ENCODE measurements at places on chromosomes 5 and 9. TPM values are rescaled to one million over a fixed set of nuclear protein-coding genes. Genes with fewer than 3 reads are reported as not detected.

- no peak for DNase-seq
Observed at GRCh38 chr5:78473751-78474150, 113.3 kb downstream of the SCAMP1 start.

Gene ANKRD20A1
- polyA plus RNA-seq, result 0.73 TPM

DNA sequence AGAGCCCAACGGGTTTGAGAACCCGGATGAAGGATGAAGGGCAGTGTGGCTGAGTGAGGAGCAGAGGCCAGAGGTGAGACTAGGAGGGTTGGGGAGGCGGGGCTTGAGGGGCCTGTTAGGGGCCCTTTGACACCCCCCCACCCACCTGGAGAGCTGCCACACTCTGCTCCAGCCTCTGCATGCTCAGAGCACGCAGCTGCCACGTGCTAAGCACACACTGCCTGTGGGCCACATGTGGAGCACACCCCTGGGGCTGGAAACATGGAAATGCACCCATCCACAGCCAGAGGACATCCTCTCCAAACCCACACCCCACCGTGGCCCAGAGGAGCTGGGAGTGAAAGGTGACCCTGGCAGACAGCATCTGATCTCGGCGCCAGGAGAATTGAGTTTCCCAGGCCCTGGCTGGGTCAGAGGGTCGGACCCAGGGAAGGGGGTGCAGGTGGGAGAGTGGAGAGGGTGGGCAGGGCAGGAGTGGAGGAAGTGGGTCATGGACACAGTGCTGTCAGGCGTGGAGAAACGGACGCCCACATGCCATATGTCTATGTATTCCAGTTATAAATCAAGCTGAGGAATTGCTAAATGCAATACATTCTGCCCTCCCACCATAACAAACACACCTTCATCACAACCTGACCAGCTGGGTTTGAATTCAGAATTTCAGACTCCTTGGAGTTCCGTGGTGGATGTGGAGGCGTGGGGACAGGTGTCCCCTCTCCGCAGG, 5.9 kb downstream of the DNM1 start:
- DNase-seq, result no peak

Gene C7
- 53.9 TPM for polyA plus RNA-seq

GRCh38 chr5:141641634-141642267, 5.0 kb downstream of the RELL2 start:
- DNase-seq, result peak; percentile 51

Gene F12
- 1.0 TPM for polyA plus RNA-seq

Gene C9orf50
- polyA plus RNA-seq, result 0.33 TPM

- DNase-seq, result no peak
Observed at GRCh38 chr9:9747787-9748186, 865.0 kb downstream of the PTPRD start.

- no peak for DNase-seq
Observed at GRCh38 chr5:178624631-178625546, 2.0 kb downstream of the CLK4 start.

DNA sequence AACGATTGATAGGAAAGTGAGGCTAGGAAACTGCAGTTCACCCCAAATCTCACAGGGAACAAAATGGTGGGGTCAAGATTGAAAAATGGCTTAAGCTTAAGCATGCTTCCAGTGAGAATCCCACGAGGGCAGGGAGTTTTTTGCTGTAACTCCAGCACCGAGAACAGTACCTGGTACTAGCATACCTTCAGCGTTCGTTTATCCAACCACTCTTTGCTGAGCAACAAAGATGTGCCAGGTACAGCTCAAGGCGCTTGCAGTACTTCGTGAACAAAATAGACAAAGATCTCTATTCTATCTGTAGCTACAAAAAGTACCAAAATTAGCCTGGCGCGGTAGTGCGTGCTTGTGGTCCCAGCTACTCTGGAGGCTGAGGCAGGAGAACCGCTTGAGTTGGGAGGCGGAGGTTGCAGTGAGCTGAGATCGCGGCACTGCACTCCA, 778 bp upstream of the PPP6C start:
- no peak for DNase-seq

DNA sequence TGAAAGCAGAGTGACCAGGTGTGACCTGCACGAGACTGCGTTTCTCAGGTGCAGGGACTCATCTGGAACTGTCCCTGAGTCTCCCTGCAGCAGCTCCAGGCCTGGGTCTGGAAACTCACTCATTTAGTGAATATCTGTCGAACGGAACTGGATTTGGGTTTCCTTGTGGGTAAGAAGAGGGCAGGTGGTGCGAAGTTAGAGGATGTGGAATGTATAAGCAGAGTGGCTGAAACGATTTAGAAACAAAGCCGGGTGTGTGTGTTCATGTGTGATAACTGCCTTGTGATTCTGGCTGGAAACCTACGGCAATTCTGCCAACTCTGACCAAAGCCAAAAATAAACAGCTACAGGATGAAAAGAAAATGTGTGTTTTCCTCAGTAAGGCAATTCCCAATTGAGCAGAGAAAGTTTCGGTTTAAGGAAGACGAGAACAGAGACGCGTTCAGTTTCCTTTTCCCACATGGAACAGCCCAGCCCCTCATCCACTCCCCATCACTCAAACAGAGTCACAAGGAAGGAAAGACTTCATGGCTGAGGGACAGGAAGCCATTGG, 130.3 kb downstream of the NSG2 start:
- no peak for DNase-seq
